ENCODE measurements at places on chromosomes 2 and 18.

DNA sequence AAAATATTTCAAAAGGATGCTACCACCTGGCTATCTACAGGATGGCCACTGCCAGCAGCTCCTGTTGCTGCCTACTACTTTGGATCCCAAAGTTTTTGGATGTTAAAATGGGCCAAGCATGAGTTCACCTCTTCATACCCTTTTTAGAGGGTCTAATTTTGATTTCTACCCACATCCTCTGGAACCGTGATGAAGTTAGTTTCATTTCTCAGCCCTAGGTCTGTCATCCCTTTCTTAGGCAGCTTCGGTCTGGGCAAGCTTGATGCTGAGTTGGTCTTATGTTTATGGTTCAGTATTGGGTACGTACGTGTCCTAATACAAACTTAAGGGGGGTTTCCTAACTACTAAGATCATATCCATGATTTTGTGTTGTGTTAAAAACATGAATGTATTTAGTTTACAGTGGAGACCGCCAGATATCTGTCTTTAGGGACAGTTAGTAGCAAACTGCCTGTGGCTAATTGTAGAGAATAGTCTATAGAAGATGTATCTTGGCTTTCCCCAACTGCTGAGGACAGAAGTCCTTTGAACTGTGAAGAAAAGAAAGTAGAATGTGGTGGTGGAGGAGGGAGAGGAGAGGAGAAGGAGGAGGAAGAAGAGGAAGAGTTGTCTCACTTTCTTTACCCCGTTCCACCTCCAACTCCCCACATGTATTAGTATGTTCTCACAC is 184.9 kb downstream of the UBE2E3 start:
- no peak for DNase-seq

DNA sequence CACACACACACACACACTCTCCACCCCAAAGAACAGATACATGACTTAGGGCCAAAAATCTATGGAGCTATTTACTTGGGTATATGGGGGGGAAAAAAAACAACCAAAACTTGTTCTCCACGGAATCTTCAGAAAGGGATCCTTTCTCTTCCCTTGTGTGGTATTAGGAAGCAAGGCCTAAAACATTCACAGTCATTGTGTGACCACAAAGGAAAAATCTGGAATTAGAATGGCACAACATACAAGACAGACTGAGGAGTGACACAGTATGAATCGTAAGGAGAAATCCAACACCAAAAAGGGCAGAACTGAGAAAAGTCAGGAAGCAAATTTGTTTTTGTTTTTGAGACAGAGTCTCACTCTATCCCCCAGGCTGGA is 70.3 kb downstream of the ASXL2 start:
- no peak for DNase-seq

DNA sequence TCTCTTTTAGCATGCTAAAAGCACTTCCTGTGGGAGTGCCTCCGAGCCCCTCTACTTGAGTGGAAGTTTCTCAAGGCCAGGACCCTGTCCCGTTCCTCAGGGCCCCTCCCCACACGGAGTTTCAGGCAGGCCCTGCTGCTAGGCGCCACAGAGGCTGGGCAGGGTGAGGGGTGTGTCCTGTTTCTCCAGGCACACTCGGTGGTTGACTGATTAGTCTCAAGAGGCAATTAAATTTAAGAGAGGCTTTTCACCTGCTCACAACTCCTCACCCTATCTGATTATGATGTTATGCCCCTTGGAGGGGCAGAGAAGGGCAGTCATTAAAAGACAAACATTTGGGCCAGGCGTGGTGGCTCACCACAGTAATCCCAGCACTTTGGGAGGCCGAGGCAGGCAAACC is 160.8 kb upstream of the HAAO start:
- DNase-seq = no peak

GRCh38 chr18:57362714-57363113 is 10.4 kb downstream of the ST8SIA3 start:
- DNase-seq = no peak

GRCh38 chr18:31606265-31606664 is 14.6 kb downstream of the TTR start:
- DNase-seq = no peak

DNA sequence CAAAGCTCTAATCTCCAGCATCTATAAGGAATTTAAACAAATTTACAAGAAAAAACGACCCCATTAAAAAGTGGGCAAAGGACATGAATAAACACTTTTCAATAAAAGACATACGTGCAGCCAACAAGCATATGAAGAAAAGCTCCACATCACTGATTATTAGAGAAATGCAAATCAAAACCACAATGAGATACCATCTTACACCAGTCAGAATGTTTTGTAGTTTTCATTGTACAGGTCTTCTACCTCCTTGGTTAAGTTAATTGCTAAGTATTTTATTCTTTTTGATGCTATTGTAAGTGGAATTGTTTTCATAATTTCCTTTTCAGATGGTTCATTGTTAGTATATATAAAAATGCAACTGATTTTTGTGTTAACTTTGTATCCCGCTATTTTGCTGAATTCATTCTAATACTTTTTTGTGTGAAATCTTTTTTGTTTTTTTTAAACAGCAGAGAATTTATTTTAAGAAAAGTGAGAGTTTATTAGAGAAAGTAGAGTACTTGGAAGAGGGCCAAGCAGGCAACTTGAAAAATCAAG is 40.7 kb downstream of the SLC39A10 start:
- DNase-seq = no peak

DNA sequence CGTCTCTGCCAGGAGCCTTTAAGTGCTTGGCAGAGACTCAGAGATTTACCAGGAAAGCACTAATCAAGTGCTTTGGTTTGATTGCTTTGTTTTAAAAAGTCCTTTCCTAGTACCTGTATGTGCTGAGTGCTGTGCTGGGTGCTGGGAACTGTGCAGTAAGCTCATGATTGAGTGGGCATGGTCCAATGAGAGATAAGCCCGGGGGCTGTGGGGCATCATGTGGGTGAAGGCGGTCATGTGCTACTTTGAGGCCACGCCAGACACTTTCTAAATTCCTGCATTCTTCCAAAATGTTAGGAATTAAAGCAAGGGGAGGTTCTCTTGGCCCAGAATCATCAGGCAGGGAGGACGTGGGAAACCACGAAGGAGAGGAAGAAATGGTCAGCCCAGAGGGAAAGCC is 109.0 kb downstream of the ACAA2 start:
- DNase-seq = no peak

DNA sequence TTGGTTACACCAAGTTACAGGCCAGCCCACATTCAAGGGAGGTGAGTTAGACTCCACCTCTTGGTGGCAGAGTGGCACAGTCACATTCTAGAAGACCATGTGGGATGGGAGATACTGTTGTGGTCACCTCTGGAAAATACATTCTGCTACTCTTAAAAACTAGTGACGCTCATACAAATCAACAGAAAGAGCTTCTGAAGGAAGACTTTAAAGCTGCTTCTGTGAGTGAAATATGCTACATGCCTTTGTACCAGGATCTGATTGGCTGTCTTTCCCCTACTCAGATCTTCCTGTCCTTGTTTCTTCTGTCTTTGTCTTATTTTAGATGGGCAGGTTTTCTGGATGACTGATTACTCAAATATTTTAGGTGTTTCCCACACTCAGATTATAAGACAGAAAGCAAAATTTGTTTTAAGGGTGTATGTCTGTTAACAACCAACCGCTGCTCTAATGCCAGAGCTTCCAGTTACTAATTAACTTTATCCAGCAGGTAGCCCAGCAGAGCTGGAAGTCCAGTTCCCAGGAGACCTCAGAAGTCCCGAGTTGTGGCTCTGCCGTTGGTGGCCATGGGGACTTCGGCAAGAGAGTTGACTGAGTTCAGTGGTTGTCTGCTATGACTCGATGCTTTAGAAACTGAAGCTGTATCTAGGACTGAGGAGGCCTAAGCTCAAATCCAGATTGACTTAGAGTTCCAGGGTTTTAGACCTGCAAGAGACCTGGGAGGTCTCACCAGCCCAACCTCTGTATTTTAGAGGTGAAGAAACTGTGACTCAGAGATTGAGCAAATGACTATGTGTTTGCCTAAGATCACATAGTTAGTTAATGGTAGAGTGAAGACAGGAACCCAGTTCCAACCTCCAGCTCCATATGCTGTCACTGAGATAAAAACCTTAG is 7.4 kb downstream of the IL1R2 start:
- no peak for DNase-seq

DNA sequence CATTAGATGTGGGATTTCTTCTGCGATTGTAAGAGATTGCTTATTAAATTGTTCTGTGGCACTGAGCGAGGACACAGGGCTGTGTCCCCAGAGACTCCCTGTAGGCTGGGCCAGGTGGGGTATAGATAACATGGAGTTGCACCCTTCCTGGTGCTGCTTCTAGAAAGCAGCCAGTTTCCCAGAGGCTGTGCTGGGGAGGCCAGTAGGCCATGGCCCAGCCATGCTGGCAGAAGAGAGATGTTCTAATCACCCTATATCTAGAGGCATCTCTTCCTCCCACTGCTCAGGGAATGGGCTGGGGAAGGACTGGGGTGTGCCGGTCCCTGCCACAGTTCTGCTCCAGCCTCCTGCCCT is 66.9 kb downstream of the HS1BP3 start:
- DNase-seq = peak; percentile 42

- no peak for DNase-seq
These were observed 27.2 kb upstream of the FBLN7 start for GRCh38 chr2:112110966-112111365.

DNA sequence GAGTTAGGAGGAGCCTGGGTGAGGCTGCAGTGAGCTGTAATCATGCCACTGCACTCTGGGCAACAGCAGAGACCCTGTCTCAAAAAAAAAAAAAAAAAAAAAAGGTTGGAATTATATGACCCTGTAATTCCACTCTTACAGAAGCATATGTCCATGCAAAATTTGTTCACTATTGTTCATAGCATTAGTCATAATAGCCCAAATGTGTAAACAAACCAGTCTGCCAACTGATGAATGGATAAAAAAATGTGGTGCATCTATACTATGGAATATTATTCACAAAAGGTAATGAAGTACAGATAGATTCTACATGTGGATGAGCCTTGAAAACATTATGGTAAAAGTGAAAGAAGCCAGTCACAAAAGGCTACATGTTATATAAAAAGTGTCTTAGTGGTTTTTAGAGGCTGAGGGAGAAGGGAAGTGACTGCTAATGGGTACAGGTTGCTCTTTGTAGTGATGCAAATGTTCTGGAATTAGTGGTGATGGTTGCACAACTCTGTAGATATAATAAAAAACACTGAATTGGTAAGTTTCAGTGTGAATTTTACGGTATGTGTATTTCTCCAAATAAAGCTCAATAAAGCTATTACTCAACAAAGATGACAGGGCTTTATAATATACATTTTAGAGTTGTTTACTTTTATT is 9.4 kb downstream of the COA5 start:
- DNase-seq = no peak

DNA sequence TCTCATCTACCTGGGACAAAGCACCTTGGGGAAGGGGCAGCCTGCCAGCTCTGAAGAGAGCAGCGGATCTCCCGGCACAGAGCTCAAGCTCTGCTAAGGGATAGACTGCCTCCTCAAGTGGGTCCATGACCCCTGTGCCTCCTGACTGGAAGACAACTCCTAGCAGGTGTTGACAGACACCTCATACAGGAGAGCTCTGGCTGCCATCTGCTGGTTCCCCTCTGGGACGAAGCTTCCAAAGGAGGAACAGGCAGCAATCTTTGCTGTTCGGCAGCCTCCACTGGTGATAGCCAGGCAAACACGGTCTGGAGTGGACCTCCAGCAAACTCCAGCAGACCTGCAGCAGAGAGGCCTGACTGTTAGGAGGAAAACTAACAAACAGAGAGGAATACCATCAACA is 549.9 kb upstream of the LRATD1 start:
- DNase-seq = no peak

GRCh38 chr18:51135364-51135763 is 62.1 kb downstream of the MEX3C start:
- no peak for DNase-seq

DNA sequence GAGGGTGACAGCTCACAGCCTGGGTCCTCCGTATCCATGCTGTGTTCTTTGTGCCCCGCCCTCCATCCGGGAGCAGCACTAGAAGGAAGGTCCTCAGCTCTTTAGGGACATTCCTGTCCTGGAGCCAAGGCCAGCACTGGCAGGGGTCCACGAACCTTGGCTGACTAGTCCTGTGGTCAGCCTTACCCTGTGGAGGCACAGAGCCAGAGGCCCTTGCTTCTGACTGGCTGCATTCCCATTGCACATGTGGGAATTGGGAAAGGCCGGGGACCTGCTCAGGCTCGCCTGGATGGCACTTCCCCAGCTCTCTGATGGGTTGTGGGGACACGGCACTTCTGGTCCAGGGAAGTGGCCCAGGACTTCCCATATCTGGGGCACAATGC is 24.9 kb upstream of the RHOB start:
- DNase-seq = peak; percentile 70

DNA sequence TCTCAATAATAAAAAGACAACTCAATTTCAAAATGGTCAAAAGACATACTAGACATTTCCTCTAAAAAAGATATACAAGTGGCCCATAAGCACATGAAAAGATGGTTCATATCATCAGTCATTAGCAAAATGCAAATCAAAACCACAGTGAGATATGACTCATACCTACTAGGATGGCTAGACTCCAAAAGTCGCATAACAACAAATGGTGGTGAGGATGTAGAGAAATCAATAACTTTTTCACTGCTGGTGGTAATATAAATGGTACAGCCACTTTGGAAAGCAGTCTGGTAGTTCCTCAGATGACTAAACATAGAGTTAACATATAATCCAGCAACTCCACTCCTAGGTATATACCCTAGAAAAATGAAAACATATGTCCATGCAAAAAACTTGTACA is 242.3 kb upstream of the NOL4 start:
- DNase-seq = no peak

DNA sequence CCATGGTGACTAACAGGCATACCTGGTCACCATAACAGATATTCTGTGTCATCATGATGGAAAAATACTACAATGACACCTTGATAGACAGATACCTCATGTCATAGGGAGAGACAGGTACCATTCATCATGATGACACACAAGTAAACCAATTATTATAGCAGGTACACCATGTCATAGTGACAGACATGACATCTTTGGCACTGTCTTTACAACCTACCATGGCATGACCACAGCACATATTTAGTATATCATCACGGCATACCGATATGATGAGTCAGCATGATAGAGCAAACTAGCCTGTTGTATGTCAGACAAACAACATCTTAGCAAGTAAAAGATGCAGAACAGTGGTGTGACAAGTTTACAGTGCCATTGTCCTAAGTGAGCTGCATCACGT is 101.3 kb upstream of the KLHL29 start:
- DNase-seq = no peak

- DNase-seq = no peak
These were observed 242.5 kb downstream of the ZNF521 start for GRCh38 chr18:25109484-25109883.

GRCh38 chr2:102194609-102195268 is 7.9 kb downstream of the IL1RL2 start:
- DNase-seq = no peak

DNA sequence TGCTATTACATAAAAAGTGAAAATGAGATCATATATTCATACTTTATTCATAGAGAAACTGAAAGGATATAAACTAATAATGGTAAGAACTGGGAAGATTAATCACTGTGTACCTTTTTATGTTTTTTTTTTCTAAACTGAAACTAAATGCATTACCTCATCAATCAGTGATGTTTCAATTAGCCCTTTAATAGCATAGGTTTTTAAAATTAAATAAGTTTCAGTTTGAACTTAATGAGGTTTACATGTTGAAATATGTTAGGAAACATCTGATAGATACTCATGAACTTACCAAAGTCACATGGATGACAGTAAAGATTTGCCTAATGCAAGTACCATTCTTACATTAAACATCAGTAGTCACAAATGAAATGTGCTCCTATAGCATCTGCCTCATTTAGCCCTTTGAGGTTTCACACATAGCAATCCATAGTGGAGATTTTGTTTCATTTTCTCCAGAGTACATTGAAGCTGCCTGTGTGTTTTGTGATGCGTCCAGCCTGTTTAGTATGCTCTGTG is 8.9 kb downstream of the MAPRE2 start:
- no peak for DNase-seq

- DNase-seq = no peak
These were observed 575.5 kb downstream of the LRRTM4 start for GRCh38 chr2:76946631-76947145.
